Activated T-helper 2 cell treated with anti-CD3 and anti-CD28 coated beads, Interferon-gamma antibody, Interleukin-2, Interleukin-4, amounts not matched to agents 10 μg/mL and 5 μg/mL and 100 μg/mL, durations not matched to agents 14 hours and 24 hours and 36 hours (primary cell): ENCODE measurements at places on chromosomes 13 and 19. TPM values are rescaled to one million over a fixed set of nuclear protein-coding genes. Genes with fewer than 3 reads are reported as not detected.

GRCh38 chr19:23075031-23075733, 41.6 kb upstream of the ZNF730 start:
- H3K4me1 ChIP-seq, result no peaks in the 10 kb centered on the region
- no peaks in the 10 kb centered on the region for H3K27me3 ChIP-seq
- H3K27ac ChIP-seq, result no peak overlapping the region

DNA sequence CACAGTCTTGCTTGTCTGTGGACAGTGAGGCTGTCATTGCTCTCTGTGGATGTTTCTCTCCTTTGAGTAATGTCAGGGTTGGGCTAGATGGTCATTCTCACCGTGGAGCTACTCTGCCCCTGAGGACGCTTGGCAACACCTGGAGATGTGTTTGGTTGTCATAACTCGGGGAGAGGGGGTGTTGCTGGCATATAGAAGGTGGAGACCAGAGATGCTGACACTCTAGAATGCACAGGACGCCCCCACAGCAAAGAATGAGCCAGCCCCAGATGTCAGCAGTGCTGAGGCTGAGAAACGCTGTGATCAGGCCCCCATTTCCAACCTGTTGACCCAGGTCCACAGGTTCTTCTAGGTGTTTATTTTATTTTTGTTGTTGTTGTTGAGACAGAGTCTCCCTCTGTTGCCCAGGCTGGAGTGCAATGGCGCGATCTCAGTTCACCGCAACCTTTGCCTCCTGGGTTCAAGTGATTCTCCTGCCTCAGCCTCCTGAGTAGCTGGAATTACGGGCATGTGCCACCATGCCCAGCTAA, 4.6 kb downstream of the CCDC124 start:
- H3K36me3 ChIP-seq, result peaks cover 24% of the 10 kb centered on the region
- H3K27me3 ChIP-seq, result no peaks in the 10 kb centered on the region
- no peak overlapping the region for H3K27ac ChIP-seq
- no peak for DNase-seq
- peaks cover 6% of the 10 kb centered on the region for H3K4me1 ChIP-seq

GRCh38 chr19:7739211-7739755, 7.4 kb upstream of the CLEC4G start:
- no peaks in the 10 kb centered on the region for H3K36me3 ChIP-seq
- no peak overlapping the region for H3K4me3 ChIP-seq
- H3K27me3 ChIP-seq, result peaks cover 15% of the 10 kb centered on the region

GRCh38 chr13:49584771-49585182, 581 bp downstream of the RCBTB1 start:
- DNase-seq, result no peak
- peak overlapping the region; percentile 96 for H3K27ac ChIP-seq
- H3K4me1 ChIP-seq, result peaks cover 33% of the 10 kb centered on the region

DNA sequence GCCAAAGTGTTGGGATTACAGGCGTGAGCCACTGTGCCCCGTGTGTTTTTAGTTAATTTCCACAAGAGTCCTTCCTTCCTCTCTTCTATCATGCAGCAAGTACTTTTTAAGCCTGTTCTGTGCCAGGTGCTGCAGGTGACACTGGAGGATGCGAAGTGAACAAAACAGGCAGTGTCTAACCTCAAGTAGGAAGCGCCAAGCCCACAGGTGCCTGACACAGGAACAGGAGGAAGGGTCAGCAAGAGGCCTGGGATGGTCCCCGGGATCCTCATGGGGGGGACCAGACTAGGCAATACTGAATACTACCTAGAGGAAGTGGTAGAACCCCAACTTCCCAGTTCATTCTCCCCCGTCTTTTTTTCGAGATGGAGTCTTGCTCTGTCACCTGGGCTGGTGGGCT, 1.8 kb upstream of the CALR start:
- DNase-seq, result no peak
- H3K4me3 ChIP-seq, result peak overlapping the region; percentile 6
- no peaks in the 10 kb centered on the region for H3K27me3 ChIP-seq
- peak overlapping the region; percentile 11 for H3K27ac ChIP-seq
- H3K36me3 ChIP-seq, result peaks cover 51% of the 10 kb centered on the region

DNA sequence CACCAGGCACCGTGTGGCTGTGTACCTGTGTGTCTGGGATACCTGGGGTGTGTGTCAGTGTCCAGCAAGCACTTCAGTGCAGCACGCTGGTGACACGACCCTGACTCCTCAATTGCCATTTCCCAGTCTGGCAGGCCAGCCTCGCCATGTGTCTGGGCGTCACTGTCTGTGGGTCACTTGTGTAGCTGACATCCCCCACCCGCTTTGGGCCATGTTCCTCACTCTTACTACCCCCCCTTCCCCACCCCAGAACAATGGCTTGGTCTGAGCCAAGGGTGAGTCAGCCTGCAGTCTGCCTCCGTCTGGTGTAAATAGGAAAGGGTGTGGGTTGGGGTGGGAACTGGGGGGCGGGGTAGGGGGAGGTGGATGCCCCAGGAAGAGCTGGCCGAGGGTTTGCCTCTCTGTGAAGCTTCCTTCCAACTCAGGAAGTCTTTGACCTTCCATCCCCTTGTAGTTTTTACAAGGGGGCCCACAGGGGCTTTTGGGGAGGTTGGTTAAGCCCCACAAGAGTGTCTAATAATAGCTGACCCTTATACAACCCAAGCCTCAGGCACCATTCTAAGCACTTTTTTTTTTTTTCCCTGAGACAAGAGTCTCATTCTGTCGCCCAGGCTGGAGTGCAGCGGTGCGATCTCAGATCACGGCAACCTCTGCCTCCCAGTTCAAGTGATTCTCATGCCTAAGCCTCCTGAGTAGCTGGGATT, 17.6 kb downstream of the NOVA2 start:
- H3K36me3 ChIP-seq, result no peaks in the 10 kb centered on the region
- H3K27me3 ChIP-seq, result peaks cover 27% of the 10 kb centered on the region
- H3K4me1 ChIP-seq, result peaks cover 14% of the 10 kb centered on the region

GRCh38 chr13:46523972-46524752, 28.8 kb upstream of the LRCH1 start:
- H3K27ac ChIP-seq, result no peak overlapping the region
- H3K4me3 ChIP-seq, result no peak overlapping the region
- H3K36me3 ChIP-seq, result no peaks in the 10 kb centered on the region
- H3K4me1 ChIP-seq, result peaks cover 16% of the 10 kb centered on the region

DNA sequence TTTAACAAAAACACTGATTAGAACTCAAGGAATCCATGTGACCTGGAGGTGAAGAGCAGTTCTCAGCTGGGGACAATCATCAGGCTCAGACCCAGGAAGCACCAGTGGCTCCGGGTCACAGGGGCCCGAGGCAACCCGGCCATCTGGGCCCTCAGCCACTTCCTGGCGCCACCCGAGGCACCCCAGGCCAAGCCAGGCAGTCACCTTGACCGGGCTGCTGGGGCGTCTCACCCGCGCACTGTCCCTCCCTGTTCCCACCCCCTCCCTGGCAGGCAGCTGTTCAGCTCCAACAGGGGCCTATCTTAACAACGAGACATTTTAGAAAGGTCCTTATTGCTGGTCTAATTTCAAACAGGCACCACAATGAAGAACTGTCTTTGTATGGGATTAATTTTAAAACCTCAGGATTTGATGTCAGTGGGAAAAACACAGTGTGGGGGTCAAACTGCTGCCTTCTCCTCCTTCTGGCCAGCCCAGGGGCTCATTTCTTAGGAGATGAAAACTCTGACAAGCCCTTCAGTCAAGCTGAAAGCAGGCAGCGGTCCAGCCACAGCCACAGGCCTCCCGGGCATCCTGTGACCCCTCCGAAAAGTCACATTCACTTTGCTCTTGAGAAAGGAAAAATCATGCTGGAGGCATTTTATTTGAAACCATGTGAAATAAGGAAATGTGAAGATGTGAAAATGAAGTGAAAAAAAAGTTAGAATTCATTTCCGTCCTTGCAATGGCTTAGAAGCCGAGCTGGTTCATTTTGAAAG, 83.3 kb downstream of the KCTD15 start:
- H3K36me3 ChIP-seq, result no peaks in the 10 kb centered on the region
- no peak overlapping the region for H3K4me3 ChIP-seq
- H3K27me3 ChIP-seq, result no peaks in the 10 kb centered on the region
- no peak for DNase-seq

DNA sequence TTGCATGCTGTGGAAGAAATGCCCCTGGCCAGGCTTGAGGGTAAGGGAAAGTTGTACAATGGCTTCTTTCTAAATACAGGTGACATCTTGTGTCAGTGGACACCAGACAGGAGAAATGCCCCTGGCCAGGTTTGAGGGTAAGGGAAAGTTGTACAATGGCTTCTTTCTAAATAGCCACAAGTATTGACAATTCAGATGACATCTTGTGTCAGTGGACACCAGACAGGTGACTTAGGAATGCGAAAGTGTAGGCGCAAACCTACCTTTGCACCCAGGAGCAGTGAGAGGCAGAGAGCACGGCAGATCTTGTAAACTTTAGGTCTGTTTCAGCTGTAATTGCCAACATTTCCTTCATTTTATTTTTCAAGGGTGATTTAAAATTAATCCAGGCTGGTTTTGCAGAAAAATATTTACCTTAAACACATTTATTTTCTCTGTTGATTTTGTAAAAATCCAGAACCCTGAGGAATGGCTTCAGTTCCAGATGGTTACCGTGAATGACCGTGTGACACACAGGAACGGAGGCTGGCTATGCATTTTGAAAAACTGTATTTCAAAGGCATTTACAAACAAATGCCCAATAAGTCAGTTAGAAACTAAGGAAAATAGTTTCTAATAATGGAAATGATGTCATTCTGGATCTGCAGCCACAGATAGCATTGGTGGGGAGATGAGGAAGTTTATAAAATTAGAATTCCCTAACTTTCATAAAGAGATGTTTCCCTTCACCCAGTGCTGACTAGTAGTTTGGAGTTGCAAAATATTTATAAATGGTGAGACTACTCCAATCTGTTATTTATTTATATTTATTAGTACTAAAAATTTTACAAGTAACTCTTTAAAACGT, 34.9 kb downstream of the TNFSF13B start:
- H3K27me3 ChIP-seq, result no peaks in the 10 kb centered on the region
- peaks cover 3% of the 10 kb centered on the region for H3K4me1 ChIP-seq
- no peak overlapping the region for H3K27ac ChIP-seq

DNA sequence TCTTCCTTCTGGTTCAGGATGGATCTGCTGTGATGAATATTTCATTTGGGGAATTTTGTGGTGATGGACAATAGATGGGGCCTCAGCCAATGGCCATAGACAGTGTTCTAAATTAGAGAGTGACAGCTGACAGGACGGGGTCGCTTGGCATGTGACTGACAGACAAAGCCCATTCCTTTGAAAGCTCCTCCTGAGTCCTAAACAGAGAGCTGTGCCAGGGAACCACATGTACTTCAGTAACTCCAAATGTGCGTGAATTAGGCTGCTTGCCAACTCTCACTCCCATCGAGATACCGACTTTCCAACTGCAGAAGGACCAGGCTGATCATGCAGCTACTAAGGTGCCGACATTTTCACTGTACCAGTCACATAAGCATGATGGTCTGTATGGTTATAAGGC, 187.7 kb downstream of the SHISA2 start:
- no peak overlapping the region for H3K27ac ChIP-seq
- H3K36me3 ChIP-seq, result no peaks in the 10 kb centered on the region
- H3K27me3 ChIP-seq, result peaks cover 10% of the 10 kb centered on the region

GRCh38 chr19:30047432-30047831, 105.4 kb downstream of the URI1 start:
- H3K4me1 ChIP-seq, result peaks cover 4% of the 10 kb centered on the region
- H3K27ac ChIP-seq, result no peak overlapping the region
- no peaks in the 10 kb centered on the region for H3K36me3 ChIP-seq
- H3K27me3 ChIP-seq, result no peaks in the 10 kb centered on the region

GRCh38 chr13:110766671-110767430, 53.4 kb downstream of the ING1 start:
- no peaks in the 10 kb centered on the region for H3K4me1 ChIP-seq
- no peak overlapping the region for H3K4me3 ChIP-seq
- no peak for DNase-seq
- H3K27ac ChIP-seq, result no peak overlapping the region

- peaks cover 42% of the 10 kb centered on the region for H3K4me1 ChIP-seq
- DNase-seq, result no peak
- H3K4me3 ChIP-seq, result peak overlapping the region; percentile 92
- no peaks in the 10 kb centered on the region for H3K27me3 ChIP-seq
- peak overlapping the region; percentile 96 for H3K27ac ChIP-seq
These were observed 1.1 kb upstream of the PSMC4 start for GRCh38 chr19:39969681-39970424.

- H3K36me3 ChIP-seq, result peaks cover 86% of the 10 kb centered on the region
- peaks cover 74% of the 10 kb centered on the region for H3K4me1 ChIP-seq
- no peak overlapping the region for H3K27ac ChIP-seq
- no peak for DNase-seq
- no peaks in the 10 kb centered on the region for H3K27me3 ChIP-seq
- H3K4me3 ChIP-seq, result no peak overlapping the region
These were observed 137.6 kb downstream of the AKAP11 start for GRCh38 chr13:42409551-42409950.

GRCh38 chr19:12796146-12797071, 5.1 kb downstream of the JUNB start:
- H3K4me3 ChIP-seq, result peak overlapping the region; percentile 68
- peaks cover 26% of the 10 kb centered on the region for H3K4me1 ChIP-seq
- DNase-seq, result peak; percentile 73
- peak overlapping the region; percentile 75 for H3K27ac ChIP-seq

DNA sequence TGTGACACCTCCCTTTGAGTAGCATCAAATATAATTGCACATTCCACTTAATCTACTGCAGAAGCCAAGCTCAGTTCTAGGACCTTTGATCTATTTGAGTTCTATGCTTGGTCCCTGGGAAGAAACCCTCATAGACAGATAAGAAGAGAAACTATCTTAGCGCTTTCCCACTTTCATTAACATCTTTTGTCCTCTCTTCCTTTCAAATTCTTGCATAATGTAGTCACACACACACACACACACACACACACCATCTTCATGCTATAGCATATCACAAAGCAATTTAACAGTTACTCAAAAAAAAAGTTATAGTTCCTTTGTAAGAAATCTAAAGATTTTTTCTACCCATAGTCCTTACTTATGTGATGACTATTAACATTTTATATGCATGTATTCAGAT, 735.9 kb upstream of the PCDH9 start:
- no peak overlapping the region for H3K27ac ChIP-seq
- no peak overlapping the region for H3K4me3 ChIP-seq
- H3K27me3 ChIP-seq, result no peaks in the 10 kb centered on the region
- no peak for DNase-seq

GRCh38 chr13:47027780-47028437, 131.1 kb upstream of the HTR2A start:
- no peaks in the 10 kb centered on the region for H3K4me1 ChIP-seq
- no peaks in the 10 kb centered on the region for H3K27me3 ChIP-seq
- no peaks in the 10 kb centered on the region for H3K36me3 ChIP-seq
- H3K27ac ChIP-seq, result no peak overlapping the region
- no peak for DNase-seq

Gene ASPDH
- total RNA-seq, result not detected in 2 replicates

Gene SNRPD2
- 738 and 766 TPM in 2 replicates for total RNA-seq

Gene TDRD12
- total RNA-seq, result 0.07 TPM in 1 of 2 replicates, not detected in the other

Gene ZNF578
- total RNA-seq, result 0.21 and 0.30 TPM in 2 replicates
